Caki2 (cell line): ENCODE measurements at places on chromosomes 13 and 19.

- no peak for DNase-seq
Observed at GRCh38 chr19:21482863-21483276, 22.5 kb upstream of the ZNF429 start.

GRCh38 chr13:97337985-97338499 is 95.9 kb upstream of the RAP2A start:
- DNase-seq, result no peak

- DNase-seq, result peak; percentile 34
Observed at GRCh38 chr13:82963226-82964099, 918.8 kb downstream of the SLITRK1 start.

DNA sequence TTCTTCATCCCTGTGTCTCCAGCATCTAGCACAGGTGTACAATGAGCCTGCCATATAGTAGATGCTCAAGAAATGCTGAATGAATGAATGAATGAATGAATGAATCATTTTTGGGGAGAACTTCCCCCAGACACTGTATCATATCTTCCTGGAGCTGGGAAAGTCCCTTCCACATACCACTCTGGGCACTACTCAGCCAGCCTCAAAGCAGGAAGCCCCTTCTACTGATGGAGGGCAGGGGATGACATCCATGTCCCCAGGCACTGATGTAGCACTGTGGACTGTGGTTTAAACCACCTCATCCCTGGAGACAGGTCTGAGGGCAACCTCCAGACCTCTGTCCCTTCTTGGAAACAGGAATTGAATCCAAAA is 4.8 kb downstream of the GNA15 start:
- DNase-seq, result no peak
